ENCODE measurements at places on chromosomes 2 and 18.

DNA sequence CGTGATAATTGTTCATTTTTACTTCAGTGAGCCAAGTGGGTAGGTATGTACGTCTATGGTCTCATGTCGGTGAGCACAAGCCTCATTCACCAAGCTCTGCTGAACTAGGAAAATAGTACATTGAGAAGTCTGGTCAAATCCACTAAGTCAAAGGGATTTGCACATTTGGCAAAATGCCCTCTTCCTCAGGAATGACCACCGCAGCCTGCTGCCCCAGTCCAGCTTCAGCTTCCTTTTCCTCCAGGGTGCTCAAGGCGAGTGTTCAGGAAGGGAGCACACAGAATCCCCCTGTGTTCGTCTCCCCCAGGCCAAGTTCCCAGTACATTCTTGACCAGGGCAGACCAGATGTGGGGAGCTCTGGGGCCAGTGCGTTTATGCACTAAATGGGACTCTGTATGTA is 23.0 kb downstream of the TCF7L1 start:
- peak; percentile 88 for DNase-seq

GRCh38 chr2:220226076-220226475 is 598.6 kb downstream of the SLC4A3 start:
- no peak for DNase-seq

GRCh38 chr18:3058328-3059191 is 45.6 kb upstream of the LPIN2 start:
- peak; percentile 72 for DNase-seq

- DNase-seq, result no peak
Measured at GRCh38 chr2:195352581-195352980, 304.4 kb upstream of the SLC39A10 start.

- DNase-seq, result no peak
Measured at GRCh38 chr18:7071600-7071999, 46.0 kb downstream of the LAMA1 start.

GRCh38 chr2:35978218-35978617 is 377.4 kb upstream of the CRIM1 start:
- no peak for DNase-seq

DNA sequence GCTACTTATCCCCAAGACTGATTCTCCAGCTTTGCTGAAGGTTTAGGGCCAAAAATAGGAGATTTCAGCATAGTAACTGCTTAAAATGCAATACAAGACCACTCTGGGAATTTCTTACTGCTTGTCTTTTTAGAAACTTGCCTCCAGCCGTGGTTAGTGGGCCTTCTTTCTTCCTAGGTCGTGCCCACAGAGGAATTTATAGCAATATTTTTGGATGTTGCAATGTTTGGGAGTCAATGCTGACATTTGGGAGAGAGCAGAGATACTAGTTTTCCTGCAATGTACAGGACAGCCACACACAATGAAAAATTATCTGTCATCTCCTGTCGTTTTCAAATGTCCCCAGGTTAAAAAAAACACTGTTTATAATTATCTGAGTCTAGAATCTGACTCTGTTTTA is 25.6 kb upstream of the CERS6 start:
- DNase-seq, result no peak

GRCh38 chr2:27194538-27195354 is 17.1 kb upstream of the ATRAID start:
- DNase-seq, result no peak

GRCh38 chr2:64268330-64269048 is 124.3 kb upstream of the PELI1 start:
- no peak for DNase-seq

- DNase-seq, result peak; percentile 42
Measured at GRCh38 chr2:7203056-7203467, 285.9 kb downstream of the RNF144A start.

GRCh38 chr2:99771681-99772333 is 282.0 kb upstream of the REV1 start:
- DNase-seq, result no peak

DNA sequence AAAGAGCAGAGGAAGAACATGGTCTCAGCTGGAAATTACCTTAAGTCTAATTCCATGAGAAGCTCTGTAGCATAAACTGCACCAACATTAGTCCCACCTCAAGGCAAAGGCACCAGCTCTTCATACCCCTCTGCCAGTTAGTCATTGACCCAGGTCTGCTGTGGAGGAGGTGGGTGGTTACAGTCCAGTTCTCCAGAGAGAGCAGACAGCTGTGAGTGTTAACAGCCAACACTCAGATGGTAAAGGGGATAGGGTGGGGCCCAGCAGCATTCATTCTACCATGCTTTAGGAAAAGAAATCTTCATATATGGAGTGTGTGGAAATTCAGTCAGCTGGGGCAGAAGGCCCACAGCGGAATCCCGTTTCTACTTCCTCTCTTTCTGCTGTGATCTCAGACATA is 159.7 kb upstream of the FBXO11 start:
- no peak for DNase-seq

- no peak for DNase-seq
Measured at GRCh38 chr2:188473306-188473705, 181.6 kb downstream of the GULP1 start.

DNA sequence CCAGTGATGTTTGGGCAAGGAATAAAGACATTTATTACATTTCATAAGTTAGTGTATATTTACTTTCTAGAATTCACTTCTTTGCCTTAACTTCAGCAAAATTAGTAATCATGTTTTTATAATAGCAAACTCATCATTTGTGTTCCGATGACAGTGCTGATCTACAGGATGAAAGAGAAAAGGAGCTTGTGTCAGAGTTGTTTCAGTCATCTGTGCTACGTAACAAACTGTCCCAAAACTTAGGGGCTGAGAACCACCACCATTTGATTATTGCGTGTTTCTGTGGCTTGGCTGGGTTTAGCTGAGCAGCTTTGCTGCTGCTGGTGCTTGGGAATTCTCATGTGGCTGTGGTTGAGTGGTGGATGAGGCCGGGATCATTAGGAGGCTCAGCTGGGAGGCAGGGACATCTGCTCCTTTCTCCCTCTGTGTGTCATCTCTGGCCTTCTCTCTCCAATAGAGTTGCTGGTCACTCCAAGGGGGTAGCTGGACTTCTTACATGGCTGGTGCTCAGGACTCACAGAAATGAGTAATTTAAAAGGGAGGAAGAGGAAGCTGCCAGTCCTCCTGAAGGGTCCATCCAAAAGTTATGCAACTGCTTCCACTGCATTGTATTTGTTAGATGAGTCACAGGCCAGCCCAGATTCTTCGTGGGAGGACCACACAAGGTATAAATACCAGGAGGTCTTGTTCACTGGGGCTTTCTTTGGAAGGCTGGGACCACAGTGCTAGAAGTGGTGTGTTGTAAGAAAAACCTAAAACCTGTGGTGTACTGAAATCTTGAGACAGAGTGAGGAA is 43.4 kb upstream of the HAAO start:
- no peak for DNase-seq

GRCh38 chr2:45706033-45706432 is 54.6 kb downstream of the PRKCE start:
- DNase-seq, result no peak

DNA sequence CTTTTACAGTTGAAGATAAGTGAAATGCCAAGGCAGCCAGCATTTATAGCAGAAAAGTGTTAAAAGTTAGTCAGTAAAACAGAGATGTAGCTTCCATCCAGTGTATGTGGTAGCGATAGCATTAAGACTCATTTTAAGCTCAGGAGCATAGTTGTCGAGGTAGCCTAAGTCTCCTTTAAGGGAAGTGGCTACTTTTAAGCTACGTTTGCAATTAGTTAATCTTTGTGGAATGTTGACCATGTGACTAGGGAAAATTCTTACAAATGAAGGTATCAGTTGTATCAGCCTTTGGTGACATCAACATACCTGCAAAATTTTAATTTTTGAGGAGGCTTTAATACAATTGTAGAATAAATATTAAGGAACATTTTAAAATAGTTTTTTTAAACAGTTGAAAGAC is 61.9 kb downstream of the LHCGR start:
- DNase-seq, result no peak

- no peak for DNase-seq
Measured at GRCh38 chr2:145609951-145610350, 1090.0 kb upstream of the ZEB2 start.

- no peak for DNase-seq
Measured at GRCh38 chr2:217573571-217573970, 429.2 kb downstream of the TNS1 start.

DNA sequence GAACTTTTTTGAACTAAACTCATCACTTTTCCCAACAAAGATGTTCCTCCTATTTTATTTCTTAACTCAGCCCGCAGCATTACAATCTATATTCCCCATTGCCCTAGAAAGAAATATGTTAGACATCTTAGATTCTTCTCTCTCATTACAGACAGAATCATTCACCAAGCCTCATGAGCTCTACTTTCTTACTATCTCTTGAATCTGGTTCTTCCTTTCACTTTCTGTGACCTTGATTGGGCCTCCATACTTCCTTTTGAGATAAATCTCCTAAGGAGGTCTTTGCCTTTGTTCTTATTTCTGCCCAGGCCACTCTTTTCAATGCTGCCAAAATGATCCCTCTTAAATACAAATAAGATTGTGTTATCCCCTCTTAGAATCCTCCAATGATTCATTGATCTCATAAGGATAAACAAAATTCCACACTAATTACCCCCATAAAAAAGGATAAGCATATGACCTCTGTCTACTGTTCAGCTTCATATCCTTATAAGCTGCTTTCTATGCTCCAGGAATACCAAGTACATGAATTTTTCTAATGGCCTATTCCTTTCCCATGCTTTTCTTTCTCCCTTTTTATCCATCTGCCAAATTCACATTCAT is 400.0 kb downstream of the ARHGAP15 start:
- no peak for DNase-seq

Measured in foreskin melanocyte (primary cell).